ENCODE measurements at places on chromosomes 16 and 17.

- no peak for DNase-seq
- no peak overlapping the region for H3K27ac ChIP-seq
- H3K4me1 ChIP-seq = no peaks in the 10 kb centered on the region
- H3K27me3 ChIP-seq = no peaks in the 10 kb centered on the region
- no peak overlapping the region for H3K4me3 ChIP-seq
- H3K36me3 ChIP-seq = peaks cover 9% of the 10 kb centered on the region
Measured at GRCh38 chr16:28155293-28155692, 56.5 kb downstream of the XPO6 start.

- H3K4me1 ChIP-seq = no peaks in the 10 kb centered on the region
- no peak overlapping the region for H3K27ac ChIP-seq
- no peak overlapping the region for H3K4me3 ChIP-seq
Measured at GRCh38 chr16:3175157-3176093, 12.6 kb upstream of the OR1F1 start.

- DNase-seq = no peak
- no peak overlapping the region for H3K27ac ChIP-seq
- H3K27me3 ChIP-seq = no peaks in the 10 kb centered on the region
- no peaks in the 10 kb centered on the region for H3K36me3 ChIP-seq
Measured at GRCh38 chr17:1928976-1929375, 96.2 kb downstream of the RTN4RL1 start.

GRCh38 chr17:81419319-81419885, 24.1 kb downstream of the BAHCC1 start:
- DNase-seq = peak; percentile 73
- peaks cover 15% of the 10 kb centered on the region for H3K4me1 ChIP-seq
- no peaks in the 10 kb centered on the region for H3K27me3 ChIP-seq
- H3K27ac ChIP-seq = no peak overlapping the region
- H3K4me3 ChIP-seq = no peak overlapping the region
- H3K36me3 ChIP-seq = no peaks in the 10 kb centered on the region

GRCh38 chr16:894841-895240, 75.9 kb downstream of the LMF1 start:
- no peak overlapping the region for H3K4me3 ChIP-seq
- H3K4me1 ChIP-seq = no peaks in the 10 kb centered on the region
- no peak for DNase-seq
- no peak overlapping the region for H3K27ac ChIP-seq
- H3K36me3 ChIP-seq = no peaks in the 10 kb centered on the region

- no peak overlapping the region for H3K27ac ChIP-seq
- no peak overlapping the region for H3K4me3 ChIP-seq
- H3K36me3 ChIP-seq = no peaks in the 10 kb centered on the region
- H3K27me3 ChIP-seq = peaks cover 2% of the 10 kb centered on the region
- no peak for DNase-seq
Measured at GRCh38 chr17:6706996-6707395, 6.2 kb downstream of the SLC13A5 start.

DNA sequence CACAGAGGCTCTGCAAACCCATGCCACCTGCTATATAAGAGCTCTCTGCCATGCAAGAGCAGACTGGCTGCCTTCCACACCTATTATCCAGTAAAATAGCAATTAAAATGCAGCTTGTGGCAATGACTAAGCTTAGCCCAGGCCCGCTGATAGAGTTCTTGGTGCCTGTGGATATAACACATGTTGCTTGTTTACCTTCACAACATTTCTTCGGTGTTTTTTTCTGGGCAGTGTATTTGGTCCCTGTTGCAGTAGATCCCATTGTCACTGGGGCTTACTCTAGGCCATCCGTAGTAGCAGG, 63.5 kb downstream of the SPECC1 start:
- DNase-seq = no peak
- H3K27ac ChIP-seq = no peak overlapping the region
- no peak overlapping the region for H3K4me3 ChIP-seq
- H3K27me3 ChIP-seq = no peaks in the 10 kb centered on the region
- H3K4me1 ChIP-seq = no peaks in the 10 kb centered on the region

DNA sequence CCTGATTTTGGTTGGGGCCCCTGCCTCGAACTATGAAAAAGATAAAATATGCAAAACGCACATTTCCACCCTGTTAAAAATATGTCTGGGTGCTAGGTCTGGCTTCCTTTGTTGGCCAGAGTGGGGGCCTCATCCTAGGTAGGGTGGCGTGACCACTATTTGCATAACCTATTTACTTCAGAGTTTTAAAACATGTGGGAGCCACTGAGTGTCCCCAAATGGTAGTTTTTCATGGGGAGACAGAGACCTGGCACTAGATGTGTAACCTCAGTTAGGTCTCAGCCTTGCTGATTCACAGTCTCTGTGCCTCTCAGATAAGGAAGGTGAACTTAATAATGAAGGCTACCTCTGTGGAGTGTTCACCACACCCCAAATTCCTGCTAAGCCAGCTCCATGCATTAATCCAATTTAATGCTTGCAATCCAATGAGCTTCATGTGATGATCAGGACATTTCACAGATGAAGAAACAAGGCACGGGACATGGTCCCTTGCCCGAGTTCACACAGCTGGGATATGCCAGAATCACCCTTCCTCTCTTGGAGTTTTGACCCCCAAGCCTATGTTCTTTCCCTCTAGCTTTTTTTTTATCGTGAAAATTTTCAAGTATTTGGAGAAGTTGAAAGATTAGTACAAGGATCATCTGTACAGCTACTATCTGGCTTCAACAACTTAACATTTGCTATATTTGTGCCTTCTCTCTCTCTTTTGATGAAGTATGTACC, 103.4 kb downstream of the IRF8 start:
- H3K4me1 ChIP-seq = no peaks in the 10 kb centered on the region
- no peaks in the 10 kb centered on the region for H3K27me3 ChIP-seq
- H3K36me3 ChIP-seq = no peaks in the 10 kb centered on the region
- no peak for DNase-seq

GRCh38 chr17:65121916-65122806, 15.0 kb upstream of the RGS9 start:
- no peak for DNase-seq
- H3K27ac ChIP-seq = no peak overlapping the region
- no peaks in the 10 kb centered on the region for H3K36me3 ChIP-seq
- H3K4me1 ChIP-seq = no peaks in the 10 kb centered on the region
- peak overlapping the region; percentile 65 for H3K4me3 ChIP-seq

- H3K36me3 ChIP-seq = no peaks in the 10 kb centered on the region
- peaks cover 18% of the 10 kb centered on the region for H3K27me3 ChIP-seq
- no peak for DNase-seq
Measured at GRCh38 chr16:3095869-3096268, 3.2 kb downstream of the ZSCAN10 start.

GRCh38 chr17:5282642-5283217, 646 bp downstream of the RABEP1 start:
- peak; percentile 11 for DNase-seq
- H3K4me3 ChIP-seq = peak overlapping the region; percentile 95
- H3K36me3 ChIP-seq = no peaks in the 10 kb centered on the region

DNA sequence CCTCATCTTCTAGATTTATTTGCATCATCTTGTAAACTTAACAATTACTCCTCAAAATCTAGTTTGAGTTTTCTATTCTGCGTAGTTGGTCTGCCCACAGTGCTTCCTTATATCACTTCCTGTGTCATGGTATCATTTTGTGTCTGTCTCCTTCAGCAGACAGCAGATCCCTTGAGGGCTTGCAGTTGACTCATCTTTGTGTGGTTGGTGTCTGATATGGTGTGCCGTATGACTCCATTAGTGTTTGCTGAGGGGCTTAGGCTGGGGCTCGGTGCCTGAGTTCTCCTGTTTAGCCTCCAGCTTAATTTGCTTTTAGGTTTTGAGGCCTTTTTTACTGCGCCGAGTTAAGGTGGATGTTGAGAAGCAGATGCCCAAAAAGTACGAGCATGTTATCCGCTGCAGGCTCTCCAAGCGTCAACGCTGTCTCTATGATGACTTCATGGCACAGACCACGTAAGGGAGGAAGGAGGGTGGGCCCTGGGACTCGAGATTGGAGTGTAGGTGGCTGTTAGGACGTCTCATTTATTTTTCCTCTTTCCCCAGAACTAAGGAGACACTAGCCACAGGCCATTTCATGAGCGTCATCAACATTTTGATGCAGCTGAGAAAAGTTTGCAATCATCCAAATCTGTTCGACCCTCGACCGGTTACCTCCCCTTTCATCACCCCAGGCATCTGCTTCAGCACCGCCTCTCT, 16.9 kb downstream of the SRCAP start:
- no peak overlapping the region for H3K27ac ChIP-seq
- H3K36me3 ChIP-seq = peaks cover 70% of the 10 kb centered on the region
- no peak overlapping the region for H3K4me3 ChIP-seq

GRCh38 chr16:4053301-4053845, 62.9 kb downstream of the ADCY9 start:
- H3K4me3 ChIP-seq = no peak overlapping the region
- H3K36me3 ChIP-seq = no peaks in the 10 kb centered on the region
- peaks cover 26% of the 10 kb centered on the region for H3K4me1 ChIP-seq

- H3K27ac ChIP-seq = no peak overlapping the region
- no peak overlapping the region for H3K4me3 ChIP-seq
- no peaks in the 10 kb centered on the region for H3K36me3 ChIP-seq
- no peak for DNase-seq
- H3K27me3 ChIP-seq = no peaks in the 10 kb centered on the region
Measured at GRCh38 chr16:19396555-19397011, 21.1 kb upstream of the TMC5 start.

- H3K4me3 ChIP-seq = no peak overlapping the region
- H3K4me1 ChIP-seq = no peaks in the 10 kb centered on the region
- no peak overlapping the region for H3K27ac ChIP-seq
Measured at GRCh38 chr17:15133826-15134225, 131.3 kb downstream of the PMP22 start.

GRCh38 chr17:78933959-78934568, 8.9 kb upstream of the TIMP2 start:
- peak; percentile 46 for DNase-seq
- no peaks in the 10 kb centered on the region for H3K36me3 ChIP-seq
- H3K4me3 ChIP-seq = no peak overlapping the region
- H3K27me3 ChIP-seq = no peaks in the 10 kb centered on the region
- H3K27ac ChIP-seq = no peak overlapping the region
- no peaks in the 10 kb centered on the region for H3K4me1 ChIP-seq
